ENCODE measurements at places on chromosomes 3 and 15.
A peak's percentile ranks its signal among the peaks of the same experiment; 100 is the strongest.

DNA sequence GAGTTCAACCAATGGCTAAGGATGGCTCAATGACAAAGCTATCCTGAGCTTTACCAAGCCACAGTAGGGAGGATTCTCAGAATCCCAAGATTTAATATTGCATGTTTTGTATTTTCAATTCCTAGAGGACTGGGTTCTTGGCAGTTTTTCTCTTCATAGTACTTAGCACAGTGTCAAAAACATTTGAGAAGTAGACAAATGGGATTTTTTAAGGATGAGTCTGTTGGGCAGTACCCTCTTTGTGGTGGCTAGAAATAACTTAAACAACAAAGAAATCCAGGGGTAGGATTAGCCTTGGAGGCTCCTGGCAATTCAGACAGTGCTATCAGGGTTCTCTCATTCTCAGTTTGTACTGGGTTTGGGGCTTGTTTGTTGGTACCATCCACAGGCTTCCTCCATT, 212.8 kb upstream of the RORA start:
- DNase-seq, result no peak

- no peak for DNase-seq
Measured at GRCh38 chr15:39597751-39598185, 16.9 kb downstream of the THBS1 start.

DNA sequence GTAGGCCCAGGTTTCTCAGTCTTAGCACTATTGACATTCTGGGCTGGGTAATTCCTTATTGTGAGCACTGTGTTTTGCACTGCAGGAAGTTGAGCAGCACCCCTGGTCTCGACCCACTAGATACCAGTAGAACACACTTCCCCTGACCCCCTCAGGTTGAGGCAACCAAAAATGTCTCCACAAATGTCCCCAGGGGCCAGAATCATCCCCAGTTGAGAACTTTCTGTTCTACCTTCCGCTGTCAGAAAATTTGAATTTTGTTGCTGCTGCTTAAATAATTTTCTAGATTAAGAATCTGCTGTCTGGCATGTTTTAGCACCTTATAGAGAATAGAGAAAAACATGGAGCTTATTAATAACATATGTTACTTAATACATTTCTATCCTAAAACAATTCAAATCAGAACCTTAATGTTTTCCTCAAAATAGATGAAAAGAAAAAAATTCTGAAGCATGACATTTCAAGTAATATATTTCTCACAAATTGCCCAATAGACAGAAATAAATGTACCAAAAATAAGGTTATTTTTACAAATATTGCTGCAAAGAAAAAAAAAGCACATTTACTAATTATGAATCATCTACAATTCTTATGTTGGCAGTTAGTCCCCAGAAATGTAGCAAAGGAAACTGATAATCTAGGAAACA, 13.2 kb upstream of the THRB start:
- DNase-seq, result no peak

GRCh38 chr15:90205886-90206285, 4.8 kb downstream of the SEMA4B start:
- no peak for DNase-seq

DNA sequence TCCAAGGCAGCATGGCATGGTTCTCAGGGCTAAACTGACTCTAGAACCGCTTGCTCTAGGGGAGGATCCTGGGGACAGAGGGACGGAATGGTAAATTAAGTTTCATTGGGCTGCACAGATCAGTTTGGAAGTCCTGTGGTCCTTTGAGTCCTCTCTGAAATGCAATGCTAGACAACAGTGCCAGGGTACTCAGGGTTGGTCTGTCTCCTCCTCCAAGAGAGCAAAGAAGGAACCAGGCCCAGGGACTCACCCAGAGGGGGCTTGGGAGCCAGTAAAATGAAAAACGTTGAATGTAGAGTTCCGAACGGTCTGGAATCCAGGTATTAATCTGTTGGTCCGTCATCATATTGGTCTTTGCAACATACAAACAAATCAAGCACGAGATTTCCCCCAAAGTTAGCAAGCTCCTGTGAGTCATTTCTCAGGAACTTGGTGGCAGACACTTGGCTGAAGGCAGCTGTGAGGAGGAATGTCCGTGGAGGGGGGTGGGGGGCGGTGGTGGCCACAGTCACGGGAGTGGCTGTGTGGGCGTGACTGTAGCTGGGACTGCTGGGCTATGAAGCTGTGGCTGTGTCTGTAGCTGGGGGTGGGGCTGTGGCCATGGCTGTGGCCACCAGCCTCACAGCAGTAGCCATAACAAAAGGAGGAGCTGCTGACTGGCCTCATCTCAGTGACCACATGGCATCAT, 361.0 kb downstream of the SHQ1 start:
- peak; percentile 94 for DNase-seq
